ENCODE measurements at places on chromosomes 7 and 10.

- no peak for DNase-seq
These were observed 29.3 kb upstream of the RHBDD2 start for GRCh38 chr7:75849573-75849972.

- DNase-seq = no peak
These were observed 11.5 kb downstream of the CNNM1 start for GRCh38 chr10:99340650-99341049.

- DNase-seq = no peak
These were observed 32.5 kb upstream of the EPC1 start for GRCh38 chr10:32379318-32379949.

GRCh38 chr7:1716263-1717094, 46.4 kb downstream of the ELFN1 start:
- no peak for DNase-seq

- DNase-seq = no peak
These were observed 523.4 kb upstream of the PFKP start for GRCh38 chr10:2543974-2544373.

DNA sequence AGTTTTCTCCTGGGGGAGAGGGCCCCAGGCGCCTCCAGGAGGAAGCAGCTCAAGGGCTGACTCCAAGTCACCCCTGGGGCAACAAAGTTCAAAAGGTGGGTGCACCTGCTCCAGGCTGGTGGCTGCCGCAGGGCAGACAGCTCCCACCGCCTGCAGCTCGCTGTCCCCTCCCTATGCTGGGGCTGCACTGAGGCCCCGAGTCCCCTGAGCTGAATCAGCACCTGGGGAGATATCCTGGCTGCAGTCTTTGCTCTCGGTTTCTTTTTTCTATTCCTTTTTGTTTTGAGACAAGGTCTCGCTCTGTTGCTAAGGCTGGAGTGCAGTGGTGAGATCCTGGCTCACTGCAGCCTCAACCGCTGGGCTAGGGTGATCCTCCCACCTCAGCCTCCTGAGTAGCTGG, 183.4 kb downstream of the DNAJB6 start:
- DNase-seq = no peak

GRCh38 chr7:145082366-145083161, 246.7 kb upstream of the TPK1 start:
- no peak for DNase-seq

DNA sequence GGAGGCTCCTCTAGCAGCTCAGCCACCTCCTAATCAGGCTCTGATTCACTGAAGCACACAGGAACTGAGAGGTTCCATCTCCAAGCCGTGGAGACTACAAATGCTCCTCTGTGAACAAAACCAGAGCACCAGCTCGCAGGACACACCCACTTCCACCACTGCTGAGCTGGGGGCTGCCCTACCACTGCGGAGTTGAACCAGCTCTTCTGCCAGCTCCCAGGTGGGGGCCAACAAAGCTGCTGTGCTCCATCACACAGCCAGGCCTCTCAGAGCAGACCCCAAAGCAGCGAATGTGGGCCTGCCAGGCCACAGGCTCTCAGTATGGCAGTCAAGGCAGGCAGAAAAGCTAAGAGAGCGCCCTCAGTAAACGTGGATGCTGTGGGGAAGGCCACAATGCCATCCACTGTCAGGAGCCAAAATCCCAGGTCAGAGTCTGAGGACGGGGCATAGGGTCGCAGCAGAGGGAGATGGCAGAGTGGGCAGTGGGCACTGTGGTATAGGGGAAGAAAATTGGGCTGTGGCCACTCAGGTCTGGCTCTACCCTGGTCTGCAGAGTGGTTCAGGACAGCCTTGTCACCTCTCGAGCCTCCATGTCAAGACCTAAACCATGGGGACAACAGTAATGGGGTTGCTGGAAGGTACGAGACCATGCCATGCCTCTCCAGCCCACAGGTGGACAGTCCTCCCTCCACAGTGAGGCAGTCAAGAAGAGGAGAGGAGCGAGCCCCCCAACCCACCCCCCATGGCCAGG, 82.1 kb downstream of the GRID1 start:
- DNase-seq = peak; percentile 1

DNA sequence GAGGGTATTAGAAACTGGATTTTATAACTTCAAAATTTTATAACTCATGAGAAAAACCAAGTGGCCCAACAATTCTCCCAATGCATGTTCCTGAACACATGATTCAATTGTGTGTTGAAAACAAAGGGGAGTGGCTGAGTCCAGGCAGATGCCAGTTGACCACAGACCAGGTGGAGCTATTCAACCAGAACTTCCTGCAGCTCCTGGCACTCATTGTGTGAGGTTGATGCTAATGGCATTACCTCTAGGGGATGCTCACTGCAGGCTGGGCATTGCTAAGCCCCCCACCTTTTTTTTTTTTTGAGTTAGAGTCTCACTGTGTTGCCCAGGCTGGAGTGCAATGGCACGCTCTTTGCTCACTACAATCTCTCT, 20.3 kb downstream of the MYOF start:
- no peak for DNase-seq

Measured in activated T-helper 2 cell treated with anti-CD3 and anti-CD28 coated beads, Interferon-gamma antibody, Interleukin-2, Interleukin-4, amounts not matched to agents 10 μg/mL and 5 μg/mL and 100 μg/mL, durations not matched to agents 14 hours and 24 hours and 36 hours (primary cell).